ENCODE measurements at places on chromosomes 5 and 9.

GRCh38 chr9:131028221-131028884, 19.4 kb downstream of the LAMC3 start:
- no peak for DNase-seq

GRCh38 chr9:130327070-130327780, 61.7 kb downstream of the HMCN2 start:
- no peak for DNase-seq

- DNase-seq = no peak
These were observed 4.5 kb upstream of the LCP2 start for GRCh38 chr5:170301981-170302652.

- no peak for DNase-seq
These were observed 137.6 kb upstream of the MAP3K1 start for GRCh38 chr5:56677690-56678305.

DNA sequence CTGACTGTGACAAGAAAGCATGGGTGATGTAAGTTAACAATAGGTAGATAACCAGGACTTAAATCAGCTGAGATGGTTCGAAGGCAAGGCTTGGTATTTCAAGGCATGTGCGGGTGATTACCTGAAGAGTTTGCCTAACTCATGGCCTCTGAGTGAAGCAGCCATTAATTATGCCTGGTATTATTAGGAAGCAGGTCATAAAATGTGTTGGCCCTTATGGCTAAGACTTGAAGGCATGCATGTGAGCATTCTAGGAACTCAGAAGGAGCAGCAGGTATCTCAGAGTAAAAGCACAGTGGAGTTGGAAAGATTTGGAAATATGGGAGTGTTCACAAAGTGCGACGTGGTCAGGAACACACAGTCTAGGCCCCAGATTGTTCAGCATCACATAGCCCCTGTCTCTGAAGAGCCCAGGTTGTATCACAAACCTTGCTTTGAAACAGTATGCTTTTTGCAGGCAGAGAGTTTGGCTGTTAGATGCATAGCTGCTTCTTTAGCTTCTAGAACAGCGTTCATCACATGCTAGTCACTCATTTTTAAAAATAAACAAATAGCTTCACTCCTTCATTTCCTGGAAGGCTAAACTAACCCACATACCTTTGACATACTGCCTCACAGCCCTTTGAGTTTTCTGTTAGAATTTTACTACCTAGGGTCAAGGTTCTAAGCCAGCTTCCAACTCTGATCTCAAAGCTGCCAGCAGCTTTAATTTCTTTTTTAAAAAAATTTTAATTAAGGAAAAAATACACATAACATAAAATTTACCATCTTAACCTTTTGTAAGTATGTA, 2.1 kb downstream of the HEXB start:
- no peak for DNase-seq

- no peak for DNase-seq
These were observed 8.6 kb downstream of the HAVCR2 start for GRCh38 chr5:157100140-157100679.

DNA sequence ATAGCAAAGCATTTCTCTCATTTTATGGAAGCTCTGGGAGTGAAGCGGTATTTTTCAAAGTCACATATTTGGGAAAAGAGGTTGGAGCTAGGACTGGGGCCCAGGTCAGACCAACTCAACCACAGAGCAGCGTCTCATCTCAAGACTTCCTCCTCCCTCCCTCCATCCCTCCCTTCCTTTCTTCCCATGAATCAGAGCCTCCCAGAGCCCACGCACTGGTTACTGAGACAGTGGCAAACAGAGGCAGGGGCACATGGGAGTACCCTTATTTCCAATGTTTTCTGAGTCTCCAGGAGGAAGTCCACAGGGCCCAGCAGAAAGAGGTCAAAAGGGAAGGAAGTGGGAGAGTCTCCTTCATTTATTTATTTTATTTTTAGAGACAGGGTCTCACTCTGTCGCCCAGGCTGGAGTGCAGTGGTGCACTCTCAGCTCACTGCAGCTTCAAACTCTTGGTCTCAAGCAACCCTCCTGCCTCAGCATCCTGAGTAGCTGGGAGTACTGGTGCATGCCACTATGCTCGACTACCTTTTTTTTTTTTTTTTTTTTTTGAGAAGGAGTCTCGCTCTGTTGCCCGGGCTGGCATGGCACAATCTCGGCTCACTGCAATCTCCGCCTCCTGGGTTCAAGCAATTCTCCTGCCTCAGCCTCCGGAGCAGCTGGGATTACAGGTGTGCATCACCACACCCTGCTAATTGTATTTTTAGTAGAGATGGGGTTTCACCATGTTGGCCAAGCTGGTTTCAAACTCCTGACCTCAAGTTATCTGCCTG, 52.5 kb upstream of the CDKN2AIPNL start:
- DNase-seq = no peak

- no peak for DNase-seq
These were observed 407.5 kb downstream of the AGTPBP1 start for GRCh38 chr9:85334228-85334627.

DNA sequence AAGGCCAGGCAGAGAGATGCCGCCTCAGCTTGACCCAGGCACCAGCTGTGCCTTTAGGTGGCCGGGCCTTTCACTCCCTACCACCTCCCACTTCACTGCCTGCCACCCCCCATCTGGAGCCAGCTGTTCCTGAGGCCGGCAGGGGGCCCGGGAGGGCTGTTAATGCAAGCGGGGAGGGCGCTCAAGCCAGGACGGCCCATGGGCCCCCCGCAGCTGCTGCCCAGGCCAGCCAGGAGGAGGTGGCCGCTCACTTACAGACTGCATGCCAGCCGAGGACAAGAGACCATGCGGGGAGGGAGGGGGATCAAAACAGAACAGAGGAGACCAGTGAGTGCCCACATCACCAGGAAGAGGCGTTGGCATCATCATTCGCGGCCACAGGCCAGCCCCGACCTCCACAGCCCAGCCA, 4.5 kb downstream of the ABCA2 start:
- peak; percentile 51 for DNase-seq

- no peak for DNase-seq
These were observed 48.3 kb upstream of the PIK3R1 start for GRCh38 chr5:68167195-68167651.

Data from hippocampal formation (tissue), 2 donors.